Type B pancreatic cell (in vitro differentiated cells): ENCODE measurements at places on chromosomes 2 and 18. TPM values are rescaled to one million over a fixed set of nuclear protein-coding genes. Genes with fewer than 3 reads are reported as not detected.

The PGAP1 gene
- total RNA-seq, result 16.2 and 45.1 TPM in 2 replicates

The STARD6 gene
- total RNA-seq, result not detected in 2 replicates

The IL1B gene
- 0.46 and 0.76 TPM in 2 replicates for total RNA-seq

The REEP1 gene
- 6.4 and 14.1 TPM in 2 replicates for total RNA-seq

The PLGLB1 gene
- total RNA-seq, result 1.5 and 6.4 TPM in 2 replicates

The EPB41L3 gene
- total RNA-seq, result 58.1 and 65.9 TPM in 2 replicates

The TUBA3E gene
- total RNA-seq, result not detected in 2 replicates

The DUSP19 gene
- total RNA-seq, result 4.0 and 6.2 TPM in 2 replicates

The SLC66A3 gene
- total RNA-seq, result 6.3 and 6.5 TPM in 2 replicates

The TMEM198 gene
- total RNA-seq, result 7.8 and 9.7 TPM in 2 replicates

The DNAH6 gene
- 0.62 and 3.8 TPM in 2 replicates for total RNA-seq

The GKN2 gene
- 0.92 TPM in 1 of 2 replicates, not detected in the other for total RNA-seq

The TMEM247 gene
- not detected in 2 replicates for total RNA-seq

The LBX2 gene
- 1.5 and 2.8 TPM in 2 replicates for total RNA-seq

The MARCHF4 gene
- total RNA-seq, result 0.93 and 1.1 TPM in 2 replicates

The ABCB11 gene
- 0.24 TPM in 1 of 2 replicates, not detected in the other for total RNA-seq

The LDLRAD4 gene
- 0.88 and 2.4 TPM in 2 replicates for total RNA-seq

The ARHGEF4 gene
- 15.7 and 31.4 TPM in 2 replicates for total RNA-seq

The MAP3K19 gene
- 0.24 and 1.1 TPM in 2 replicates for total RNA-seq

The RAB6C gene
- 0.29 and 0.50 TPM in 2 replicates for total RNA-seq

The DNER gene
- 2.6 and 15.9 TPM in 2 replicates for total RNA-seq

The DYNAP gene
- total RNA-seq, result not detected in 2 replicates

The REG1B gene
- not detected in 2 replicates for total RNA-seq

The SCYGR4 gene
- total RNA-seq, result not detected in 2 replicates

The FABP1 gene
- total RNA-seq, result 28.2 and 56.2 TPM in 2 replicates

The ALK gene
- total RNA-seq, result 7.7 and 12.3 TPM in 2 replicates

The DSEL gene
- total RNA-seq, result 6.2 and 6.9 TPM in 2 replicates

The ROCK2 gene
- total RNA-seq, result 31.6 and 41.7 TPM in 2 replicates

The ITPRIPL1 gene
- total RNA-seq, result 3.5 and 11.6 TPM in 2 replicates

The POTEF gene
- total RNA-seq, result 14.2 and 25.0 TPM in 2 replicates

The FHOD3 gene
- 3.8 and 5.3 TPM in 2 replicates for total RNA-seq

The TMEM169 gene
- 2.1 and 5.1 TPM in 2 replicates for total RNA-seq

The UCN gene
- total RNA-seq, result 0.74 and 4.1 TPM in 2 replicates

The PDK1 gene
- 10.5 and 11.5 TPM in 2 replicates for total RNA-seq

The FBLN7 gene
- total RNA-seq, result 4.2 and 9.5 TPM in 2 replicates

The RASGRP3 gene
- total RNA-seq, result 0.94 and 1.1 TPM in 2 replicates

The CCDC102B gene
- total RNA-seq, result 1.0 and 3.4 TPM in 2 replicates

The TBR1 gene
- total RNA-seq, result 1.1 TPM in 1 of 2 replicates, not detected in the other

The PLB1 gene
- total RNA-seq, result 1.9 and 3.4 TPM in 2 replicates

The KCNG2 gene
- 0.29 TPM in 1 of 2 replicates, not detected in the other for total RNA-seq

The PROKR1 gene
- total RNA-seq, result 0.10 and 0.41 TPM in 2 replicates
